ENCODE measurements at places on chromosomes 1 and 21.

- DNase-seq, result no peak
Measured at GRCh38 chr1:67683766-67684525, 1.1 kb upstream of the GADD45A start.

- DNase-seq, result no peak
Measured at GRCh38 chr1:230228236-230228897, 161.3 kb downstream of the GALNT2 start.

- DNase-seq, result no peak
Measured at GRCh38 chr1:111197598-111198284, 2.7 kb downstream of the DENND2D start.

DNA sequence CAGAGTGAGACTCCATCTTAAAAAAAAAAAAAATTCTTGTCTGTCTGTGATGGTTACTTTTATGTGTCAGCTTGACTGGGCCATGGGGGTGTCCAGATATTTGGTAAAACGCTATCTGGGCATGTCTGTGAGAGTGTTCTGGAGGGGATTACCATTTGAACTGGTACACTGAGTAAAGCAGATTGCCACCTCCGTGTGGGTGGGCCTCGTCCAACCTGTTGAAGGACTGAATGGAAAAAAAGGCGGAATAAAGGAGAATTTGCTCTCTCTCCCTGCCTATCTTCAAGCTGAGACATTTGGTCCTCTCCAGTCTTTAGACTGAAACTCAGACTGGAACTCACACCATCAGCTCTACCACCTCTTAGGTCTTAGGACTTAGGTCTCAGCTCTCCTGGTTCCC is 82.8 kb downstream of the MIS18A start:
- DNase-seq, result no peak

- DNase-seq, result no peak
Measured at GRCh38 chr1:20530901-20531300, 21.5 kb upstream of the FAM43B start.

GRCh38 chr21:42780617-42781016 is 98.7 kb downstream of the WDR4 start:
- no peak for DNase-seq

- no peak for DNase-seq
Measured at GRCh38 chr21:33811167-33812010, 104.2 kb downstream of the ATP5PO start.

DNA sequence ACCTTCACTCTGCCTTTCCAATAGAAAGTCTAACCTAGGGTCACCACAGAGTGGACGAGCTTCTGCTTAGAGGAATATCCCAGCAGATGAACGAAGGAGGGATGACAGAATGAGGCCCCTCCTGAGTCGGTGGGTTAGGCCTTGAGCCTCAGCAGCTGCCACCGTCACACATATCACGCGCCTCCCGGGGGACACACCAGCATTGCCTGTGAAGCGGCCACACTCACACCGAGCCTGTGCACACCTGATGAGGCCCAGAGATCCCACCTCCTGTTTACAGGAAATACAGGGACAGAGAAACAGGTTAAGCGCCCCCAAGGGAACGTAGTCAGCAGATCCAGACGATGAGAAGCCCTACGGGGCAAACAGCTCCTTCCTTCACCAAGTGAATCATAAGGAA is 25.1 kb upstream of the LRRC47 start:
- DNase-seq, result no peak

DNA sequence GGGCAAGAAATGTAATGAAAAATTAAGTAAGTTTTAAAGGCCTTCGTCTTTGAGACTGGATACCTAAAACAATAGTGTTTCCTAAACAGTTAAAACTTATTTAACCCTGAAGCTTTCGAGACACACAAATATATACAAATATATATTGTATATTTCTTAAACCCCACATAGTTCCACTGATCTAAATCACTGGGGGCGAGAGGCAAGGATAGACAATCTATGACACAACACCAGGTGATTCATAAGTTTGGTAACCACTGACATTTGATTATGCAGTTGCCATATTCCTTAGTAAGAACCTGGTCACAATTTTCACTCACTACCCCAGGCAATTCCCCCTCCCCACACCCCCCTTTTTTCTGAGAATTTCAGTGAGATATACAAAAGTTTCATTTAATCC is 55.3 kb upstream of the BOLA1 start:
- DNase-seq, result no peak

GRCh38 chr1:3069491-3070308 is 697 bp downstream of the PRDM16 start:
- no peak for DNase-seq

GRCh38 chr21:16572032-16572431 is 842.2 kb downstream of the USP25 start:
- DNase-seq, result no peak

- no peak for DNase-seq
Measured at GRCh38 chr1:2606881-2607621, 20.5 kb downstream of the PRXL2B start.

DNA sequence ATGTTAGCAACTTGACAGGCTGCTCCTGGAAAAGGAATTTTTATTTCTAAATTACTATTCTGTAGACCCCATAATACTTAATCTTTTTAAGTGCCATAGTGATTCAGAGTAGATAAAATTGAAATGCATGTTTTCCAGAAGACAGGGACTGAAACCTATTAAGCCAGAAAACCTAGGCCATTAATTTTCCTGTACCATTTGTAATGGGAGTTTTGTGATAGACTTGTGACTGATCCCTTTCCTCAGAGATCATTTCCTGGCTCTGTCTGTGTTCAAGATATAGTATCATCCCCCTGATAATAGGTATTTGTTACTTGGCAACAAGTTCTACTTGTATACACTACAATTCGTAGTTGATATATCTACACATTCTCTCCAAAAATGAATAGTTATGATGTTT is 1609.8 kb downstream of the AMY1C start:
- no peak for DNase-seq

GRCh38 chr1:79124756-79125155 is 118.2 kb upstream of the ADGRL4 start:
- no peak for DNase-seq
